ENCODE measurements at places on chromosomes 1 and 21. TPM values are rescaled to one million over a fixed set of nuclear protein-coding genes. Genes with fewer than 3 reads are reported as not detected.

Gene RYR2
- 2.3 TPM for total RNA-seq

Gene PRRX1
- total RNA-seq: 222 TPM

- peak; percentile 32 for DNase-seq
- no peaks in the 10 kb centered on the region for H3K36me3 ChIP-seq
- H3K27me3 ChIP-seq: no peaks in the 10 kb centered on the region
- H3K4me3 ChIP-seq: no peak overlapping the region
- H3K4me1 ChIP-seq: peaks cover 7% of the 10 kb centered on the region
These were observed 29.9 kb upstream of the DDAH1 start for GRCh38 chr1:85494904-85495266.

- H3K27ac ChIP-seq: no peak overlapping the region
- peaks cover 10% of the 10 kb centered on the region for H3K4me1 ChIP-seq
- no peaks in the 10 kb centered on the region for H3K36me3 ChIP-seq
- DNase-seq: no peak
- H3K27me3 ChIP-seq: no peaks in the 10 kb centered on the region
These were observed 24.4 kb downstream of the FAAP20 start for GRCh38 chr1:2170211-2170610.

GRCh38 chr1:66176012-66176715, 357.8 kb upstream of the SGIP1 start:
- H3K27me3 ChIP-seq: no peaks in the 10 kb centered on the region
- H3K4me3 ChIP-seq: no peak overlapping the region
- no peak for DNase-seq
- H3K27ac ChIP-seq: no peak overlapping the region

DNA sequence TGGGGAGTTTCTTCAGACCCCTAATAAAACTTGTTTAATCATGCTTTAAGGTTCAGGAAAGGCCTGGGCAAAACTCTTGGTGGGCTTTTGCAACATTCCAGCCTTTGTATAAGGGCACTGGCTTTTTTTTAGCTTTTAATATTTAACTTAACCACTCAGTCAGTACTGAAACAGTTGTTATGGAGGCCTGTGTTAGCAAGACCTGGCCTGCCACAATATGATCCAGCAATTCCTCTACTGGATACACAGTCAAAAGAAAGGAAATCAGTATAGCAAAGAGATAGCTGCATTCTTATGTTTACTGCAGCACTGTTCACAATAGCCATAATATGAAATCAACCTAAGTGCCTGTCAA, 75.1 kb upstream of the COG2 start:
- H3K27me3 ChIP-seq: no peaks in the 10 kb centered on the region
- no peaks in the 10 kb centered on the region for H3K36me3 ChIP-seq
- no peak overlapping the region for H3K4me3 ChIP-seq
- DNase-seq: no peak
- H3K4me1 ChIP-seq: no peaks in the 10 kb centered on the region

DNA sequence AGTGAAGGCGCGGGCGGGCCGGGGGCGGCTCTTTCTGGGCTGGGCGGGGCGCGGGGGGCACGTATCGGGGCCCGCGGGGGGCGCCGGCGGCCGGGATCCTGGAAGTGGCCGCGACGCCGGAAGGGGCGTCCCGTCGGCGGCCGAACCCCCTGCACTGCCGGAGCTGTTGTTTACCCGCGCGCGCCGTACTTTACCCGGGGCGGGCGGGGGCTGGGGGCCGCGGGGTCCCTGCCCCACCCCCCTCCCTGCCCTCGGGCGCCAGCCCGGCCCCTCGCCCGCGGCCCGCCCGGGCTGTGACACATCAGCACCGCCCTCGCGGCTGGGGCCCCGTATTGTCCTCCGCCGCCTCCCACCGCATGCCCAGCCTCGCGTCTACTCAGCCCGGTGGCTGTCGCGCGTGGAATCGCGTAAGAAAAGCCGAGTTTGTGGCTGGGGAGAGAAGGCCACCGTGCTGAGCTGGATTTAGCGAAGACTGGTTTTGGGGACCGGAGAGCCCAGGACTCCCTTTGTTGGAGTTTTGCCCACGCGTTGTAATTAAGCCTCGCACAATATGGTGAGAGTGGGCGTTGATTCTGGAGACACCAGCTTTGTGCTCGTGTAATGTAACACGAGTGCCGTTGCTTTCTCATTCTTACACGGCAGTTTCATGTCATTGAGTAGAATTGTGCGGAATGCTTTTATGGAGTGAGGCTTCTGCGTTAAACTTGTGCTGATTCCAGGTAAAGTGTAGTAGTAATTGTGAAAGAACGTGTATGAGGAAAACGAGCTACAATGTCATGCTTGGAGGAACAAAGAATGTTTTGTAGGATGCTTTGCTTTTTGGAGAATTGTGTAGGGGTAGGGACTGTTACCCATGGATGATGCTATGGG, 559 bp downstream of the BACH1 start:
- H3K27ac ChIP-seq: peak overlapping the region; percentile 92
- H3K27me3 ChIP-seq: no peaks in the 10 kb centered on the region
- H3K4me3 ChIP-seq: peak overlapping the region; percentile 82

Data from muscle of leg (tissue), 16 donors.